Naive B cell (primary cell): ENCODE measurements at places on chromosomes 7 and 10. TPM values are rescaled to one million over a fixed set of nuclear protein-coding genes. Genes with fewer than 3 reads are reported as not detected.

- no peaks in the 10 kb centered on the region for H3K36me3 ChIP-seq
- peak; percentile 56 for DNase-seq
- H3K27ac ChIP-seq, result no peak within 1 kb of the TSS
- peaks cover 35% of the 10 kb centered on the region for H3K27me3 ChIP-seq
- peak within 1 kb of the TSS; percentile 87 for H3K4me3 ChIP-seq
- H3K4me1 ChIP-seq, result peaks cover 22% of the 10 kb centered on the region
Measured at GRCh38 chr7:131556053-131556908, at the start of gene PODXL. Gene PODXL (minus strand): TSS chr7:131556628. CDS start chr7:131556359, 269 bp downstream.

The GRM8 gene
- polyA plus RNA-seq, result not detected

DNA sequence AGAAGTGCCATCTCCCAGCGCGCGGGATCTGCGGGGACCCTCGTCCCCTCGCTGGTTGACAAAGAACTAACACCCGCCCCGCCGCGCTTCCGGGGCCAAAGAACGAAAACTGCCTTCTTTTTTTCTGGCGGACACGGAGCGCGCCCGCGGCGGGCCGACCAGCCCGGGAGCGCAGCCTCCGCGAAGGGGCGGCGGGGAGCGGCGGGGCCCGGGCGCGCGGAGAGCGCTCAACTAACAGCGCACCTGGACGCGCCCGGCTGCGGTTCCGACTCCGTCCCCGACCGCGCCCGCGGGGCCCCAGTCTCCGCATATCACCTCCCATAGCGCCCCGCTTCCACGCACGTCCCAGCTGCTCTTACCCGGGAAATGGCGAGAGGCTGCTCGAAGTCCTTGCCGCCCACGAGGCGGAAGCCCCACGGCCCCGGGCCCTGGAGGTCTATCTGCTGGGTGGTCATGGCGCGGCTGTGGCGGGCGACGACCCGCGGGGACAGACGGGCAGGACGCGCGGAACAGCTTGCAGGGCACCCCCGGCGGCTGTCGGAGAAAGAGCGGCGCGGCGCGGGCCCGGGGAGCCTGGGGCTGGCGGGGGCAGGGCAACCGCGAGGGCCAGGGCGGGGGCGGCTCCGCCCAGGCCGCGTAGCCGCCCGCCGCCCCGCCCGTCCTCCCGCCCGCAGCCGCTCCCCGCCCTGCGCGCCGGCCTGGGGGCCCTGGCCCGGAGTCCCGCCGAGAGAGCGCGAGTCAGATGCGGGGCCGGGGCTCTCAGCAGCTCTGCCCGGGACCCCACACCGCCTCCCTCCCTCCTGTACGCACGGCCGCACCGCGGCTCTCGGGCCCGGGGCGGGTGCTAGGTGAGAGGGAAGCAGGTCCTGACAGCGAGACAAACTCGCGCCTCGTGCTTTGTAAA is at the start of gene PDLIM1:
PDLIM1 (minus strand) TSS at position 543 of the 904 bp plus-strand sequence; CDS start at position 455, 88 bp downstream.
- peak within 1 kb of the TSS; percentile 91 for H3K4me3 ChIP-seq
- DNase-seq, result peak; percentile 85
- peaks cover 7% of the 10 kb centered on the region for H3K36me3 ChIP-seq
- H3K27me3 ChIP-seq, result no peaks in the 10 kb centered on the region
- H3K27ac ChIP-seq, result peak within 1 kb of the TSS; percentile 97

DNA sequence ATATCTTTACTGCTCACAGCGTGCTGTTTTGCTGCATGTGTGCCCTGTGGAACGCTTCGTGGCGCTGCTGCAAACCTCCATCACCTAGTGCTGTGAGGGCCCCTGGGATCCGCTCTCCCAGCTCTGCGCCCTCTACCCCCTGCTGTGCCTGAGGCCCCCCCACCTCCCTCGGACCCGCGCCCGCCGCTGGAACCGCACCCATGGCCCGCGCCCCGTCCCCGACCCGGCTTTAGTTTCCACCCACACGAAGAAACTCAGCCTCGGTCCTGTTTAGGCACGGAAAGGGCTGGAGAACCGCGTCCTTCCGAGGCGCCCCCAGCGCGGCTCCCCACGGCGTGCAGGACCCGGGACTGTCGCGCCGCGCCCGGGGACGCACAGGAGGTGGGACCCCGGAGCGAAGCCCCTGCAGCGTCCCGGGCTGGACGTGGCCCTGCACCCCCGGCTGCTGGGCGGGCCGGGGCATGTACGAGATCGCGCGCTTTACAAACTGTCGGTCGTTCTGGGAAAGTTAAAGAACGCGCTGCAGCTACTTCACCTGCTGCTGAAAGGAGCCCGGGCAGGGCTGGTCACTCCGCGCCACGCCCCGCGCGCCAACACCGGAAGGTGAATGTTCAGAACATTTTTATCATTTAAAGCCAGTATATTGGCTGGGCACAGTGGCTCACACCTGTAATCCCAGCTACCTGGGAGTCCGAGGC is 54.3 kb downstream of the BMS1 start:
- no peaks in the 10 kb centered on the region for H3K4me1 ChIP-seq
- H3K4me3 ChIP-seq, result no peak overlapping the region
- H3K36me3 ChIP-seq, result no peaks in the 10 kb centered on the region
- peaks cover 7% of the 10 kb centered on the region for H3K27me3 ChIP-seq
- no peak overlapping the region for H3K27ac ChIP-seq
- DNase-seq, result no peak

DNA sequence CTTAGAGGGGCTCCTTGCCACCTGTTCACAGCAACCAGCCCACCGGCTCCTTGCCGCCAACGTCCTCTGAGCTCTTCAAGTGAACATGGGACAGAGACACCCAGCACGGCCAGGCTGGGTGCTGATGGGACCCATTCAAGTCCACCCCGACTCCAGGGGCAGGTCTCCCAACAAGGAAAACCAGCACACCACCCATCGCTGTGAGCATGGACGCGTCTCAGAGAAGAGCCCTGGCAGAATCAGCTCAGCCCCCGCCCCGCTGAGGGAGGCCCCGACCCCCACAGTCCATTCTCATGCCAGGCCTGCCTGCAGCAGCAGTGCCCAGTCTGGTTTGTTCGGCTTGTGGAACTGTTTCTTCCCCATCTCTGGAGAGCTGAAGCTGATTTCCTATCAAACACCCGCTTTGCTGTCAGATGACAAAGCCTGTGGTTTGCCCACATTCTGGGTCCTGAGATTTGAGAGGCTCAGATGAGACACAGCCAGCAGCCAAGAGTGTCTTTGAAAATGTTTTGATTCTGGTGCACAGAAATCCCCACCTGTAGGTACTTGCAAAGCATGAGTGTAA is 216.6 kb downstream of the ZMYND11 start:
- no peaks in the 10 kb centered on the region for H3K4me1 ChIP-seq
- no peak overlapping the region for H3K27ac ChIP-seq
- no peak overlapping the region for H3K4me3 ChIP-seq
- H3K36me3 ChIP-seq, result no peaks in the 10 kb centered on the region
- no peak for DNase-seq
- H3K27me3 ChIP-seq, result no peaks in the 10 kb centered on the region

- DNase-seq, result no peak
- H3K27ac ChIP-seq, result no peak overlapping the region
- H3K4me1 ChIP-seq, result no peaks in the 10 kb centered on the region
- H3K27me3 ChIP-seq, result no peaks in the 10 kb centered on the region
- H3K36me3 ChIP-seq, result no peaks in the 10 kb centered on the region
- H3K4me3 ChIP-seq, result no peak overlapping the region
Measured at GRCh38 chr10:126146771-126147170, 241.5 kb downstream of the ADAM12 start.

DNA sequence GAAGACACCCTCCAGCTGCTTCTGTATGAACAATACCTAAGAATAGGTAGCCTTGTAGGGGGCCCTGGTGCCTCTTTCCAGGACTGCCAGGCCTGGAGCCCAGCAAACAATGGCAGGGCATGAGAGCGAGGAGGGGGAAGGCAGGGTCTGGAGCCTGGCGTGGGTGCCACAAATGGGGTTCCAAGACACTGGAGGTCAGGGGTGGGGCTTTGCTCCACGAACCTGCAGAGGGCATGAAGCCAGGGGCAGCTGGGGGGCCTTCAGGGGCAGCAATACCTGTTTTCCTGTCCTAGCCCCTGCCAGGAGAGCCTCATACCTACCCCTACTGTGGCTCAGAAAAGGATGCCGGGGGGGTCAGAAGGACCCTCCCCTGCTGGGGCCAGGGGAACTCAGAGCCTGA is 61.6 kb downstream of the SLC29A4 start:
- H3K36me3 ChIP-seq, result peaks cover 51% of the 10 kb centered on the region
- no peak overlapping the region for H3K4me3 ChIP-seq

The OR9A2 gene
- polyA plus RNA-seq, result not detected

The BUD31 gene
- 129 TPM for polyA plus RNA-seq

DNA sequence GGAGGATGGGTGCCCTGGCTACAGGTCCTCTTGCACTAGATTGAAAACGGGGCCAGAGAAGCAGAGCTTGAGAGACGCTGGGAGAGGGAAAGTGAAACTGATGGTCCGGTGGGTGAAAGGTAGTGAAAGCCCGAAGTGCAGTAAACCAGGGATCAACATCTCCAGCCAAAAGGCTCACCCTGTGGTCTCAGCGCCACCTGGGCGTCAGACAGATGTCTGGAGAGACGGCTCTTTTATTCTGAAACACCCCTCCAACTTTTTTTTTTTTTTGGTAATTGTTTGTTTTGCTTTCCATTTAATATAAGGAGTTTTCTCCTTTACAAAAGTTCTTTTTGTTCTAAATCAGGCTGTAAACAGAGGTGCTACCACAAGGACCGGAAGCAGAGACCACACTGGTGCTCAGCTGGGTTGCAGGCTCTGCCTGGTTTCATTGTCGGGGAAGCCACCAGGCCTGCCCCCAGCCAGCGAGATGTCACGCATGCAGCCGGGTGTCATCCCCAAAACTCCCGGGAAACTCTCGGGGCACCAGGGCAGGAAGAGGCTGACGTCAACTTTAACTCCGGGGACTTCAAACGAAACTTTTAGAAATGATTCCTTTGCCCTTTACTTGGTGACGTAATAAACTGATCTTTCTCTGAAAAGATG is 11.2 kb downstream of the IL2RA start:
- no peaks in the 10 kb centered on the region for H3K27me3 ChIP-seq
- DNase-seq, result peak; percentile 93
- H3K4me3 ChIP-seq, result peak overlapping the region; percentile 94
- H3K36me3 ChIP-seq, result no peaks in the 10 kb centered on the region

The TCAF1 gene
- 16.9 TPM for polyA plus RNA-seq

GRCh38 chr10:581776-582330 is 107.6 kb downstream of the DIP2C start:
- H3K4me1 ChIP-seq, result no peaks in the 10 kb centered on the region
- no peak for DNase-seq
- no peaks in the 10 kb centered on the region for H3K27me3 ChIP-seq

DNA sequence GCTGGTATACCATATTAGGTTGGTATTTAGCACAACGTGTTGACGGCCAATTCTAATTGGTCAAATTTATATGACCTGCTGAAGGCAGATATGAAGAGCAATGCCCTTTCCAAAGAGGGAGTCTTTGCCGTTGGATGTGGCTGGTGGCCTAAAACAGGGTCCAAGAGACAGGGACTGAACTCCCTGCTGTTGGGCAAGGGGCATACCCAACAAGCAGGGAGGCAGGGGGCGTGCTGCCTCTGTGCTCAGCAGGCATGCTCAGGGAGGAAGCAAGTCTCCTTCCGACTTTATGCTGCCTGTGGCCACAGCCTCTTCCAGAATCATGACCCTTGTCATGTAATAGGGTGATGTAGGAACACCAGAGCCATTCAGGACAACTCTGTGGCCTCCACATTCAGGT is 167.7 kb upstream of the NPVF start:
- no peaks in the 10 kb centered on the region for H3K4me1 ChIP-seq
- H3K27me3 ChIP-seq, result peaks cover 13% of the 10 kb centered on the region
- no peaks in the 10 kb centered on the region for H3K36me3 ChIP-seq
- no peak for DNase-seq
- H3K4me3 ChIP-seq, result no peak overlapping the region
- no peak overlapping the region for H3K27ac ChIP-seq

The CLRN3 gene
- polyA plus RNA-seq, result not detected

- DNase-seq, result no peak
- H3K4me3 ChIP-seq, result peak overlapping the region; percentile 3
- peak overlapping the region; percentile 89 for H3K27ac ChIP-seq
- H3K27me3 ChIP-seq, result no peaks in the 10 kb centered on the region
- peaks cover 15% of the 10 kb centered on the region for H3K36me3 ChIP-seq
Measured at GRCh38 chr7:28126410-28127041, 54.1 kb downstream of the JAZF1 start.

DNA sequence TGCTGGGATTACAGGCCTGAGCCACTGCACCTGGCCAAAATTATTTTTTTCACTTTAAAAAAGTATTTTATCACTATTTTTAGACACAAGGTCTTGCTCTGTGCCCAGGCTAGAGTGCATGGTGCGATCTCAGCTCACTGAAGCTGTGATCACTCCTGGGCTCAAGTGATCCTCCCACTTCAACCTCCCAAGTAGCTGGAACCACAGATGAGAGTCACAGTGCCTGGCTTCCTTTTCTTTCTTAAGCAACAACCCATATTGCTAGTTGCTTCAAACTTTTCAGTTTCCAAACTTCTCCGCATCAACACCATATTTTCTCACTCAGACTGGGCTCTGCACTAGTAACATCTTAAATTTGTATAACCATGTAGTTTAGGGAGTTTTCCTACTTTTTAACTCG is 9.5 kb upstream of the SMC3 start:
- H3K4me1 ChIP-seq, result peaks cover 2% of the 10 kb centered on the region
- H3K4me3 ChIP-seq, result no peak overlapping the region
- H3K27me3 ChIP-seq, result peaks cover 21% of the 10 kb centered on the region
- H3K36me3 ChIP-seq, result no peaks in the 10 kb centered on the region
